ENCODE measurements at places on chromosomes 12 and 14.
A peak's percentile ranks its signal among the peaks of the same experiment; 100 is the strongest.

DNA sequence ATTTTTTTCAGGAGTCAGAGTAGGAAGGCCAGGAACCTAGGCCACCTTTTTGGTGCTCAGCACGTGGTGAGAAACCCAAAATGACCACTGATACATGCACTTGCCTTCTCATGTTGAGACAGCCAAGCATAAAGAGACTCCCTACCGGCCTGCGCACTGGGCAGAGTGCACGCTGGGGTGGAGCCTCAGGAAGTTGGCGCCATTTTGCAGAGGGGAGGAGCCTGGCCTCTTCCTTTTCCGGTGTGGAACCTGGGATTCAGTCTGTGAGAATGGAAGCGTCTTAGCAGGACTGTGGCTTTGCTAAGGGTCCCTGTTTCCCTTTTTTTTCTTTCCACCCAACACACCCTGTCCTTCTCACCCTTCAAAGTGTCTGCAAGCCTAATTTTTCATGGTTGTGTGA, 62.9 kb upstream of the RTRAF start:
- no peak for DNase-seq

DNA sequence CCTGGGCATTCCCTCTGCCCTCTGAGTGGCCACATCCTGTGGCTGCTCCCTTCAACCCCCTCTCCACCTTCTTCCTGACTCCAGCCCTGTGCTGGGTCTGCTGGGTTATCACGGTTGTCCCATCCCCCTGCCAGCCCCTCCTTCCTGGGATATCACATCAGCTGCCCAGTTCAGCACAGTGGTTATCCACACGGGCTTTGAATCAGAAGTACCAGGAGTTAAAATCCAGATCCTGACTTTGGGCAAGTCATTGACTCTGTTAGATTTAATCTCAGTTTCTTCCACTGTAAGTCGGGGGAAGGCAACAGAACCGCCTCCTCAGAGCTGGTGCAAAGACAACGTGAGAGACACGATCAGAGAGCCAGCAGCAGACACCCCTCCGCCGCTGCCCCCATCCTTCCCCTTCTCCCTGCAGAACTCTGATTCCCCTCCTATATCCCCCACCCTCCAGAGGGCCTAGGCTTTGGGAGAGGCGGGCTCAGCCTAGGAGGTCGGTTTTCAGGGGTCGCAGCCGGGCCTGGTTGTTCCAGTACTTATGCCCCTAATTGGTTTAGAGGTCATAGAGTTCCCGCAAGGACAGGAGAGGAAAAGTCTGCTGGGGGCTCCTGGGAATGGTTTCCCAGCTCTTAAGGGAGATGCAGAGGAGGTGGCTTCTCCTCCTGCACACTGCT, 42.5 kb downstream of the PRIMA1 start:
- no peak for DNase-seq

DNA sequence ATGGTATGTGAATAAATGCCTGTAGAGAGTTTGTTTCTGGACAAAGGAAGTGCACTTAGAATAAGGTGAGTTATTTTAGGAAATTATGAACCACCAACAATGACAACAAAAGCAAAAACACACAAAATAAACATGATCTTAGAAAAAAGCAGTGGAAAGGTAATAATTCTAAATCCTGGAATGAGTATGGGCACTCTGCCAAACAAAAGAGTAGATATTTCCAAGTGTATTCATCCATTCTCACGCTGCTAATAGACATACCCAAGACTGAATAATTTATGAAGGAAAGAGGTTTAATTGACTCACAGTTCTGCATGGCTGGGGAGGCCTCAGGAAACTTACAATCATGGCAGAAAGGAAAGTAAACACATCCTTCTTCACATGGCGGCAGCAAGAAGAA, 269.3 kb upstream of the NPAS3 start:
- no peak for DNase-seq

DNA sequence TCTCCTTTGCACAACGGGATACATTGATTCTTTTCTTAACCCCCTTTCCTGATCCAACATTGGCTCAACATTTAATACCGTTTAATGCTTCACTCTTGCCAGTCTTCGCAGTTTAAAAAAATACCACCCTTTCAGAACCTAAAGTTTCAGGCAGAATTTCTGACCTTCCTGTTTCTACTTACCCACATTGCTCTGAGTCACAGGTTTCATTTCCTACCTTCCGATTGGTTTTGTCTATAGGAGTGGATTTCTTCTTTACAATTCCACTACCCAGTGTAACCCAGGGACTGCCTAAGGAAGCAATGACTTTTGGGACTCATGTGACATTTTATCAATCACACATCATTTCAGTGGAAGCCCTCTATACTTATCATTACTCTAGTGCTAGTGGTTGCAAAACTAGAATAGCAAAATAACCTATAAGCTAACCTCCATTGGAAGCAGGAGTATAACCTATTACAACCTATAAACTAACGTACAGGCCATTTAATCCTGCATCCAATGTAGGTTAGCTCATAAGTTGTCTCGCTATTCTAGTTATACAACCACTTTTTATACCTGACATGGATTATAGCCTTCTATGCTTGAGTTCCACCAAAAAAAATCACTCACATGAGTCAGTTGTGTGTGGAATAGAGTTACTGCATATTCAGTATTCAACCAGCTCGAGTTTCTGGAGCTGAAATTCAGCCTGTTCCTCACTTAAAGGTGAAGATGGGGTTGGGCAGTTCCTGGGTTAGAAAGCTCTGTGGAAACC, 64.9 kb upstream of the KITLG start:
- no peak for DNase-seq

DNA sequence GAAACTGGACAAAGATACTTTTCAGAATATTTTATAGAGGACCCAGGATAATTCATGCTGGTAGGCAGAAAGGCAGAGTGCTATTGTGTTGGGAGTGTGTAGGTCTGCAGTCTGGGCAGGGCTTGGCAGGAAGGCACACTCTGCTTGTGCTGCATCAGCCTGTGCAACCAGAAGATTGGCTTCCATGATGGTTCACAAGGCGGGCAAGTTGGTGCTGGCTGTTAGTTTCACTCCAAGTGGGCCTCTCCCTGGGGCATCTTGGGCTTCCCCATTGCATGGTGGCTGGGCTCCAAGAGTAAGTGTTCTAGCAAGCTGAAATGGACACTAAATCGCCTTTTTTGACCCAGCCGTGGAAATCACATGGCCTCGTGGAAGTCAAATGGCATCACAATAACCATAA, 1.8 kb upstream of the UBE2N start:
- no peak for DNase-seq

GRCh38 chr12:113870035-113870434, 96.1 kb downstream of the RBM19 start:
- no peak for DNase-seq

GRCh38 chr12:94622475-94622874, 27.9 kb downstream of the TMCC3 start:
- DNase-seq = no peak

DNA sequence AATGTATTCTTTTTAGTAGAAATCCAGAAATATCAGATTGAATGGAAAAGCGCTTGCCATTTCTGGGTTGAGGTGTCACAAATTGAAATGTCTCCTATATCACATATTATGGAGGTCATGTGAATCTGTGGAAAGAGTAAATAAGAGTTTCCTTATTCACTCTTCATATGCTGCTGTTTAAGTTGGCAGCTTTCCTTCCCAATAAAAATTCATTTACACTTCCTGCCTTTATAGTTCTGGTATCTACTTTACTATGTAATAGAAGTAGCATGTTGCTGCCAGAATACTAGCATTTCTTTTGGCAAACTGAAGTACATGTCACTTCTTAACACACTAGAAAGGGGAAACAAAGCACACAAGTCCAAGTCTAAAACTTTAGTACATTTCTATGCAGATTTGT, 60.8 kb downstream of the SDR9C7 start:
- DNase-seq = no peak

DNA sequence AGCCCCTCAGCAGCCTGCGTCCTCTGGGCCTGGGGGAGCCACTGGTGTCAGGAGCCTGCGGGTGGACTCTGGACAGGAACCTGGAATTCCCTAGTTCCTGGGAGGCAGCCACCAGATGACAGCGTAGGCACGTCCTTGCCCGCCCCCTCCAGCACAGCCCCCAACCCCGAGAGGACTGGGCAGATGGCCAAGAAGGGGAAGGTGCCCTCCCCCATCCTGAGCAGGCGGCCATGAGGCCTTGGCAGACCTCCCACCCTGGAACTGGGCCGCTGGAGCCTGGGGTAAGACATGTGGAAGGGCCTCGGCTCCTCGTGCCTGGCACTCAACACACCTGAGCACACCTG, 60.4 kb upstream of the FBRSL1 start:
- no peak for DNase-seq

- no peak for DNase-seq
Observed at GRCh38 chr12:100031836-100032235, 47.1 kb upstream of the ANKS1B start.

DNA sequence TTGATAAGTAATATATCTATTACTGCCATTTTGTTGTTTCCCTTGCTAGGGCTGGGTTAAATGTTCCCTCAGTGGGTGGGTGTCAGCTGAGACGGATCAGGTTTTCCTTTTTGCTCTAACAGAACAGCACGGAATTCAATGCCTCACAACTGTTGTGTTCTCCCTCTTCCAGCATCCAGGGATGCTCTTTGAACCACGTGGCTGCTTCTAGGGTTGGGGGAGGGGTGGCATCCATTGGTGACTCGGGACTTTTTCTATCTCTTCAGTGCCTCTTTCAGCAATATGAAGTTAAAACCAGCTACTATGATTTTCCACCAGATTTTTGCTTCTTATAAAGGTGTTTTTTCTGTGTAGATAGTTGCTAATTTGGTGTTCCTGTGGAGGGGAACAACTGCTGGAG, 884.9 kb upstream of the FOXG1 start:
- no peak for DNase-seq

- DNase-seq = no peak
Observed at GRCh38 chr12:65518771-65519170, 240.3 kb downstream of the MSRB3 start.

DNA sequence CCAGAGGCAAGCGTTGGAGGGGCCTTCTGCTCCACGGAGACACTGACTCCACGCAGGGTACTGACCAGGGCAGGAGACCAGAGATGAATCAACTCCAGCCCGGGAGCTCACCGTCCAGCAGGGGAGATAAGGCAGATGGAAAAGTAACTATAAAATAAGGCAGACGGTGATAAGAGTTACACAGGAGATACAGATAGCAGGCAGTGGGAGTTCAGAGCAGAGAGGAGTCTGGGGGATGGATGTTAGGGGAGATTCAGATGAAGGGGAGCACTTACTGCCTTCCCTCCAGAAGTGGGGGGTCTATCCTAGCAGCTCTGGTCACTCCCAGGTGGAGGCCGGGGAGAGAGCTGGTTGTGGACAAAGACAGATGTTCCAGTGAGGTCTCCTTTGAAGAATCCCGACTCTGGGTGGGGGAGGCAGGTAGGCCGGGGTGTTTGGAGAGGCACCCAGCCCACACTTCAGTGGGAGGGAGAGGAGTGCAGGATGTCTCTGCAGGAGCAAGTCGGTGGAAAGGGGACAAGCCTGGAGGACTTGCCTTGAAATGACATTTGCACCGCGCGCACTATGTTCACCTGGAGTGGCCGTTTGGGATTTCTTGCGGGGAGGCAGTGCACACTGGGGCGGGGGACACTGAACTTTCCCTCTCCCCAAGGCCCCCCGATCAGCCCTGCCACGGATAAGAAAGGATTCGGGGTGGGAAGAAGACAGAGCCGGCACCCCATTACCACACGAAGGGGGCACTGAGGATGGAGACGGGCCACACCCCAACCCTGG, 1.2 kb downstream of the PITPNM2 start:
- no peak for DNase-seq

GRCh38 chr12:110222433-110222832, 58.6 kb upstream of the ATP2A2 start:
- DNase-seq = no peak

DNA sequence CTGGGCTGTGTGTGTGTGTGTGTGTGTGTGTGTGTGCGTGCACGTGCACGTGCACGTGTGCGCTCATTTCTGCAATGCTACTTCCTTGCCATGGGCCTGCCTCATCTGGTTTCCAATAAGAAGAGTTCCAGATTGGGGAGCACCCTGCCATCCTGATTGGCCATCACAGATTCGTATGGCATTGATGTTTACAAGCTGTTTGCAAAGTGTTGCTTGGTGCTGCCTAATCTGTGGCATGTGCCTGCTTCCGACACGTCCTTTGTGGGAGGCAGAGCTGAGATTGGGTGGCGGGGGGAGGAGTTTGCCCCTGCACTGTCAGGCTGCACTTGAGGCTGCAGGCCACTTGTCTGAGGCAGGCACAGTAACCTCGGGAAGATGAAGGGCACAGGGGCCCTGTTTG, 39.2 kb downstream of the SAMD4A start:
- DNase-seq = no peak

DNA sequence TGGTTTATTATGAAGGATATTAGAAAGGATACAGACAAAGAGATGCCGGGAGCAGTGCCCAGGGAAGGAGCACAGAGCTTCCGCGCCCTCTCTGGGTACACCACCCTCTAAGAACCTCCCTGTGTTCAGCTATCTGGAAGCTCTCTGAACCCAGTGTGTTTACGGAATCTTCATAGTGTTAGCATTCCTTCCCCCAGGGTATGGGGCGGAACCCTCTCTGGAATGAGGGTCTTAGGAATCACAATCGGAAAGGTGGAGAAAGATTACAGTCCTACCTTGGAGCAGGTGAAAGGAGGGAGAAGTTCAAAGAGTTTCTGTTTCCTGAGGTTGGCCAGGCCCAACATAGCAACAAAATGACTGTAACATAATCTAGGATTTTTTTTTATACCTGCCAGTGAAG, 6.8 kb upstream of the NUDT4 start:
- no peak for DNase-seq

DNA sequence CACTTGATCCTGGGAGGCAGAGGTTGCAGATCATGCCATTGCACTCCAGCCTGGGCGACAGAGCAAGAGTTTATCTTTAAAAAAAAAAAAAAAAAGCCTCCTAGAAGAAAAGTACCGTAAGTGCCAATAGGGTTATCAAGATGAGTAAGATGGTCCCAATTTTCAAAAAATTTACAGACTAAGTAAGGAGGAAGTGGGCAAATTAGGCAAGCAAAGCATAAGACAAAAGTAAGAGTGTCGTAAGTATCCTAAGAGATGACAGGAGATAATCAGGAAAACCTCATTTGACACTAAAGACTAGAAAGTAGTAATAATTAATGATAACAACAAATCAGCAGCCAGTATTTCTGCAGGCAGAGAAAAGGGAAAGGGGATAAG, 12.2 kb downstream of the PYM1 start:
- DNase-seq = no peak

DNA sequence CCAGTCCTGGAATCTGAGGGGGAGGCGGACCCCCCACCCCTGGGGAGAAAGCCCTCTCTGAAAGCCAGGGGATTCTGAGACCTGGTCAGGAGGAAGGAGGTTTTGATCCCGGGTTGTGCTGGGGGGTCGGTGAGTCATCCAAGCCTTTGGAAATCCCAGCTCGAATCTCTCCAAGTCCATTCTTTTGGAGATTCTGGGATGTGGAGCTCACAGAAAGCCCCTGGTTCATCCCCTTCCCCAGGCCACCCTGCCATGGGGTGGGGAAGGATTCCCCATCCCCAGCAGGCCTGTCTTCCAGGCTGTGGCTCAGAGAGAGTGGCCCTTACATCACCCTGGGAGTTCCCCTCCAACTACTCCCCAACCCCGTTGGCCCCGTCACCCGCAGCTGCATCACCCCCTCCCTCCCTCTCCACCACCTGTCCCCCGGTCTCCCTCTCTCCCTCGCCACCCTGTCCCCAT, 14.3 kb downstream of the EXOC3L4 start:
- DNase-seq = peak; percentile 39
